Cortex of kidney (tissue), 1 donor: ENCODE measurements at places on chromosomes 1 and 21.

- no peak for DNase-seq
Measured at GRCh38 chr1:37420456-37420855, 53.9 kb upstream of the ZC3H12A start.

GRCh38 chr1:213327017-213327667, 276.1 kb downstream of the RPS6KC1 start:
- DNase-seq, result no peak

DNA sequence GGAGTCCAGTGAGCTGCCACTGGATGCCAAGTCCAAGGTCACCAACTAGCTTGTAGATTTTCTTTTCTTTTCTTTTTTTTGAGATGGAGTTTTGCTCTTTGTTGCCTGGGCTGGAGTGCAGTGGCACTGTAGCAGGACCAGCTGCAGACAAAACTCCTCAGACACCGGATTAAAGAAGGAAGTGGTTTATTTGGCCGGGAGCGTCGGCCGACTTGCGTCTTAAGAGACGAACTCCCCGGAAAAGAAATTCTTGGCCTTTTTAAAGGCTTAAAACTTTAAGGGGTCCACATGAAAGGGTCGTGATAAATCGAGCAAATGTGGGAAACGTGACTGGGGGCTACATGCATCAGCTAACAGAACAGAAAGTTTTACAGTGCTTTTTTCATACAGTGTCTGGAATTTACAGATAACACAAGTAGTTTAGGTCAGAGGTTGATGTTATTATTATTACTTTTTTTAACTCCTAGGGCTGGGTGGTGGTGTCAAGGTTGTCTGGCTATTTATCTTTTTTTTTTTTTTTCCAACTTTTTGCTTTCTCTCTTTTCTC, 36.4 kb upstream of the CFAP126 start:
- no peak for DNase-seq

- no peak for DNase-seq
Measured at GRCh38 chr1:93029317-93029716, 49.8 kb upstream of the MTF2 start.

DNA sequence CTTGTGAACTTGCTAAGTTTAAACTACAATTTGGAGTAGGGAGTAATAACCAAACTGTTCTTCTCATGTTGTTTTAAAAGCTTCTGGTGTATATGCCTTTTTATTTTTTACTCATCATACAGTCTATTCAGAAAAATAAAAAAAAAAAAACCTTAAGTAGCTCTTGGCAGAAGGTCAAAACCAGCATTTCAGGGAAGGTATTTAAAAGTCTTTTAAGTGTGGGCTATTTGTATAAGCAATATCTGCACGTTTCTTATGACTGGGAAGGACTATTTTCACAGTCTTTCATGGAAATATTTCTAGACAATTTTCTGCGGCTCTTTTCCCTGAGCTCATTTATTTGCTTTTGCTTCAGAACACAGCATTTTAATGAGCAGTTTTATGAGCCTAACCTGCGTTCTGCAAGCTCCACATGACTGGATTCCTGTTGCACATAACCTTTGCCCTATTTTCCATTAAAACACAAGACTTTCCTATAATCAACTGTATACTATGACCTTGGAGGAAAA, 60.9 kb upstream of the C1orf105 start:
- no peak for DNase-seq

GRCh38 chr1:237809099-237809498, 81.6 kb downstream of the ZP4 start:
- no peak for DNase-seq

GRCh38 chr1:204453141-204453772, 41.3 kb downstream of the PIK3C2B start:
- no peak for DNase-seq

- no peak for DNase-seq
Measured at GRCh38 chr1:232613752-232614381, 16.1 kb downstream of the SIPA1L2 start.

DNA sequence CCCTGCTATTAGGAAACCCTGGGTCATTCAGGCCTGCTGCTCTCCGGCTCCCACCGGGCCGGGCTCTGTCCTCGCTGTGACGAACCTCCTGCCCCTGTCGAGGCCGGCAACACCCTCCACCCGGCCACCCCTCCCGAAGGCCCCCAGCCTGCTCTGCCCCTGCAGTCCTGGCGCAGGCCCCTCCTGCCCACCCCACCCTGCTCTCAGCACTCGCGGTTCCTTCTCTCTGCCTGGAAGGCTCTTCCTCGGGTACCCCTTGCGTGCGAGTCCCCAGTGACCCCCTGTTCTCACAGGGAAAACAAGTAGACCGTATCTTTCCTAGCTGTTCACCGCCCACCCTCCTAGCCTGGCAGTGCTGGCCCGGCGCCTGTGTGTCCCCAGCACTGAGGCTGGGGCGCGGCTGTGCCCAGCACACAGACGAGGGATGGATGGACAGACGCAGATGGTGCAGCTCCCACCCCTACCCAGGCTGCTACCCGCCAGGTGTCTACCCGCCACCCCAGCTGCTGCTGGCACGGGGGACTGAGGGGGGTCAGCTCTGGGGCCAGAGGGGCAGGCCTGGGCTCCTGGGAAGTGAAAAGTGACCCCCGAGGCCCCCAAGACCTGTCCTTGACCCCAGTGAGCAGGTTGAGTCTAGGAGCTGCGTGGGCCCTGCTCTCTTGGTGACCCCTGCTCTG, 3.1 kb upstream of the VWA1 start:
- DNase-seq, result no peak

DNA sequence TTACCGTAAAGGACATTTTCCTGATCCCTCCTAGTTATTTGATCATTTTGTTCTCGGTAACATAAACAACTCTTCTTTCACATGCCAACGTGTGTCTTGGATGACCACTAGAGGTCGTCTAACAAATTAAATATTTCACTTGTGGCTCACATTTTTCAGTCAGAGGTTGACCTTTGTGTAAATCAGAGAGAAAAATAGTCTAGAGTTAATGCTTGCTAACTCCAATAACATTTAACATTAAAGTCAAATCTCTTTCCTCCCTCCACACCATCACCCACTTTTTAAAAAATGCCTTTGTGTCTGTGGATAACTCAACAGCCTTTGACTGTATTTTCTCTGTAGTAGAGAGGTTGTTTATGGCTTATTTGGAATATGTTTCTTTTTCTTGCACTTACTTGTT, 220.5 kb upstream of the B3GALT2 start:
- no peak for DNase-seq

GRCh38 chr1:30942326-30942963, 33.9 kb upstream of the SDC3 start:
- no peak for DNase-seq

GRCh38 chr1:207885129-207886032, 25.5 kb downstream of the CD34 start:
- no peak for DNase-seq

GRCh38 chr1:214664651-214665433, 61.8 kb downstream of the CENPF start:
- no peak for DNase-seq

GRCh38 chr21:25361765-25362164, 245.5 kb downstream of the MRPL39 start:
- DNase-seq, result no peak

- no peak for DNase-seq
Measured at GRCh38 chr1:38153066-38153777, 106.6 kb upstream of the POU3F1 start.

DNA sequence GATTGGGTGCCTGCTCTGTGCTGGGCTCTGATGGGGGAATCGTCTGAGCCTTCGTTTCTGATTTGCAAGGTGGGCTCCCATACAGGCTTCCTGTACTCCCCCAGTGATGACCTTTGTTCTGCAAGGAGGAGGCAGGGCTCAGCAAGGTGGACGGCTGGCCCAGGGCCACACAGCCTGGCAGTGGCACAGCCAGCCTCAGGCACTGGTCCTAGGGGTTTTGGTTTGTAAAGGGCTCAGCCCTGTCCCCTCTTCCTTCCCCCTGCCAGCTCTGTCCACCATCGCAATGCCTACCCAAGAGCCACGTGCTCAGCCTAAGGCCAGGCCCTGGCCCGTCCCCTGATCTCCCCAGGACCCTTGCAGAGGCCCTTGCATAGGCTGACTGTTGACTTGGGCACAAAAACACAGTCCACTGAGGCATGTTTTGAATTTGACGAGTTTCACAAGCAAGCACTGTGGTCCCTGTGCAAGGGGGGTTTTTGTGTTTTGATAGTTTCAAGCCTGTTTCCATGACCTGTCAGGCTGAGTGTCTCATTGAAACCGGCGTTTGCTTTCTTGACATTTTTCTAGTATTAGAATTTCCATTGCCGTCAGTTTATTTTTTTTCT, 39.5 kb upstream of the TNFRSF1B start:
- no peak for DNase-seq

- no peak for DNase-seq
Measured at GRCh38 chr1:229846351-229846750, 220.3 kb downstream of the URB2 start.

DNA sequence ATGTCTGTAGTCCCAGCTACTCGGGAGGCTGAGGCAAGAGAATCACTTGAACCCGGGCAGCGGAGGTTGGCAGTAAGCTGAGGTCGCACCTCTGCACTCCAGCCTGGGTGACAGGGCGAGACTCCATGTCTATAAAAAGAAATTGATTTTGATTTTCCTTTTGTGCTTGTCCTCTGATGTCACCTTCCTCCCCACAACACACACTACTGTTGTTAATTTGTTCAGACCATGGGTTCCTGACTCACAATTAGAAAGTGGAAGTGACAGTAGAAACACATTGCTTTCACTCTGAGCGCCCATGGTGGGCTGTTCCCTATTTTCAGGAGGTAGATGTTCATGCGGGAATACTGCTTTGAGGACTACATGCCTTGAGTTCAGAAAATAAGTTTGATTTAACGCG, 165.5 kb upstream of the KCNJ6 start:
- DNase-seq, result no peak
